ENCODE measurements at places on chromosomes 2 and 18. TPM values are rescaled to one million over a fixed set of nuclear protein-coding genes. Genes with fewer than 3 reads are reported as not detected.
A peak's percentile ranks its signal among the peaks of the same experiment; 100 is the strongest.

- DNase-seq: peak; percentile 42
Measured at GRCh38 chr2:169363560-169364150, 1.3 kb upstream of the LRP2 start.

DNA sequence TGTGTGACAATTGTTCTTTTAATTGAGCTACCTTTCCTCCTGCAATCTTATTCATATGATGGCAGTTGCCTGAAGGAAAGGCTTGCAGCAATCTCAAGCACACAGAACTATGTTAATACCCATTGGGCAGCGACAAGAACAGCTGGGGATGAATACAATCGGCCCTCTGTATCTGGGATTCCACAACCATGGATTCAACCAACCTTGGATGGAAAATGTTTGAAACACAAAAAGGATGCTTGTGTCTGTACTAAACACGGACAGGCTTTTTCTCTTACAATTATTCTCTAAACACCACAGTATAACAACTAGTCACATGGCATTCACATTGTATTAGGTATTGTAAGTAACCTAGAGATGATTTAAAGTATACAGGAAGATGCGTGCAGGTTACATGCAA lies 256.1 kb upstream of the SIX2 start:
- no peak for DNase-seq

GRCh38 chr18:32922951-32923430 lies 150.2 kb upstream of the KLHL14 start:
- DNase-seq: no peak

DNA sequence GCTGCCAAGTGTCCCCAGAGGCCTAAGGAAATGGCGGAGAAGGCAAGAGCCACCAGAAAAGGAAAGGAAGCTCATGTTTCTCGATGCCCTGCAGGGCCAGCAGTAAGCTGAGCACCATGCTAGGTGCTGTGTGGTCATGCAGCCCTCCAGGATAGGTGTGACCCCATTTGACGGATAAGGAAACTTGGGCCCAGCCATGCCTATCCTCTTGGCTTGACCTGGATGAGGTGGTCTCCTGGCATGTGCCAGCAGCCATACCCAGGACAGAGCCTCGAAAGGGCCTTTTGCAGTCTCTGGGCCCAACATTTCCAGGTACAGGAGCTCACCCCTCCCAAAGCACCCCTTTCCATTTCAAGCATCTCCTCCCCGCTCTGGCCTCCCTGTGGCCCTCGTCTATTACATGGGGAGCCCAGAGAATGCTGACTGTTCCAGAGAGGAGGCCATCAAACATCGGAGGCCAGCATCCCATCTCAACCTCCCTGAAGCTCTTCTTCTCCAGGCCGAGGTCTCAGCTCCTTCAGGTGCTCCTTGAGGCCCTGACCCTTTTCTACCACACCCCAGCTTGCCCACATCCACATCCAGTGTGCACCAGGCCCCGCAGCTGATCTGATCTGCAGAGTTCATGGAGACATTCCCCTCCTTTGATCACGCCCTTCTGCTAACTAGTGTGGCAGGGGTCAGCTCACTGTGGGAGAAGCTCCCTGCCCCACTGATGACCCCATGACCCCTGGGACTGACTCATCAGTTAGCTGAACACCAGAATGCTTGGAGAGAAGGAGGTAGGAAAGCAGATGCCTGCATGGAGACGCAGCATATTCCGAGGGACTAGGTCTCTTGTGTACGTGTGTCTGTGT lies 208.4 kb downstream of the TNS1 start:
- no peak for DNase-seq

GRCh38 chr2:128834207-128834879 lies 515.7 kb upstream of the HS6ST1 start:
- DNase-seq: no peak

- no peak for DNase-seq
Measured at GRCh38 chr2:136131484-136131960, 13.6 kb upstream of the CXCR4 start.

DNA sequence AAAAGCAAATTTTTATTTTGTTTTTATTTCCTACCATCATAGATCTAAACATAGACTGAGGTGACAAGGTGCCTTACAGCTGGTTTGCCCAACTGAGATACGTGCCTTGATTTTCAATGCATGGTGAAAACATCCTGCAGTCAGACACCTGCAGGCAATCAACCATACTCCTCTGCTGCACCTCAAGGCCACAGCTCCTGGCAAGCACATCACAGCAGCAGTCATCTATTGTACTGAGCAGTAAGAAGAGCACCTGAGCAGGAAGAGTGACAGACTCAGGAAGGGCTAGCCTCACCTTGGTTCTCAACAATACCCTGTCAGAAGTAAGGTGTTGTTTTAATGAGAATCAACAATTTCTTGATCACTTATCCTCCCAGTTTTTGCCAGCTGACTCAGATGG lies 1206.8 kb upstream of the NRXN1 start:
- no peak for DNase-seq

- no peak for DNase-seq
Measured at GRCh38 chr18:58527285-58527951, 101.5 kb downstream of the ALPK2 start.

- DNase-seq: peak; percentile 44
Measured at GRCh38 chr2:175690113-175690837, 311.8 kb downstream of the LNPK start.

Gene GPN1
- 68.1 TPM for polyA plus RNA-seq

Gene PSMA8
- not detected for polyA plus RNA-seq
